Activated gamma-delta T cell (primary cell): ENCODE measurements at places on chromosomes 16 and 17.
A peak's percentile ranks its signal among the peaks of the same experiment; 100 is the strongest.

GRCh38 chr17:58605986-58606385 is 85.9 kb downstream of the TEX14 start:
- DNase-seq = no peak

DNA sequence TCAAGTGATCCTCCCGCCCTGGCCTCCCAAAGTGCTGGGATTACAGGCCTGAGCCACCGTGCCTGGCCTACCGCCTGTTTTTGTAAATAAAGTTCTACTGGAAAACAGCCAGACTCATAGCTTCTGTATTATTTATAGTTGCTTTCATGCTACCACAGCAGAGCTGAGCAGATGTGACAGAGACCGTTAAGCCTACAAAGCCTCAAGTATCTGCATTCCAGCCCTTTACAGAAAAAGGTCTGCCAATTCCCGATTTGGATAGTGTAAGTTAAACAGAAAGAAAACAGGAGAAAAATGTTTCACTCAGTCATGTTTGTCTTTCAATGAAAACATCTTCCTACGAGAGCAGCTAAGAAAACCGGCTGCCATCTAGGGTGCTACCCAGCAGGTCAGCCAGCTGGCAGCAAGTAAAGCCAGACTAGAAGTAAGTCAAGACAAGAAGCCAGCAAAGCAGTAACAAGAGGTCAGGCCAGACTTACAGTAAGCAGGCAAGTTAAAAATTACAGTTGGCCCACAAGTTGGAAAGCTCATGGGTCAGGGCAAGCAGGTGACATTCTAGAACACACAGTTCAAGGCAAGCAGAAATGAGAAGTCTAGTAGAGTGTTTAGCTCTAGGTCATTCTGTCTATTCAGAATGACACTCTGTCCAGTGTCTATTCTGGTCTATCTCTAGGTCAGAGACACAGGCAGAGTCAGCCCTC is 17.7 kb downstream of the NCBP3 start:
- DNase-seq = no peak

- DNase-seq = no peak
These were observed 645.3 kb downstream of the MAF start for GRCh38 chr16:78955206-78955605.

DNA sequence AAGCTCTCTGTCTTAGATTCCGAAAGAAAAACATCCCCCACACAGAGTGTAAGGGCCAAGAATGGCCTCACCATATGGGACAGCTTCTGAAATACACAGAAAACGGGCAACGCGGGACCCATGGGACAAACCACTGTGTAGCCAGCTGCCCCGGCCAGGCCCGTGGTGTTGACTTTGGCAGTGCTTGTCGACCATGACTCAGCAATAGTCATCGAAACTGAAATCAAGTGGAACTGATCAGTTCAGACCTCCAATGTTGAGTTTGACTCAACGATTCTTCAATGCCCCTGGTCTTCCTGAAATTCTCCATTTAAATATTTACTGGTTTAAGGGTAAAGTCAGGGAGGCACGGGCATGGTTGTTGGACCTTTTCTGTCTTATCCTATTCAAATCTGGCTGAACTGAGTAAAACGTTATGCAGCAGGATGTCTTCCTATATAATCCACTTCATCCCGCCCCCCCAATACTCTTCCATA is 27.5 kb downstream of the ZFHX3 start:
- DNase-seq = no peak

DNA sequence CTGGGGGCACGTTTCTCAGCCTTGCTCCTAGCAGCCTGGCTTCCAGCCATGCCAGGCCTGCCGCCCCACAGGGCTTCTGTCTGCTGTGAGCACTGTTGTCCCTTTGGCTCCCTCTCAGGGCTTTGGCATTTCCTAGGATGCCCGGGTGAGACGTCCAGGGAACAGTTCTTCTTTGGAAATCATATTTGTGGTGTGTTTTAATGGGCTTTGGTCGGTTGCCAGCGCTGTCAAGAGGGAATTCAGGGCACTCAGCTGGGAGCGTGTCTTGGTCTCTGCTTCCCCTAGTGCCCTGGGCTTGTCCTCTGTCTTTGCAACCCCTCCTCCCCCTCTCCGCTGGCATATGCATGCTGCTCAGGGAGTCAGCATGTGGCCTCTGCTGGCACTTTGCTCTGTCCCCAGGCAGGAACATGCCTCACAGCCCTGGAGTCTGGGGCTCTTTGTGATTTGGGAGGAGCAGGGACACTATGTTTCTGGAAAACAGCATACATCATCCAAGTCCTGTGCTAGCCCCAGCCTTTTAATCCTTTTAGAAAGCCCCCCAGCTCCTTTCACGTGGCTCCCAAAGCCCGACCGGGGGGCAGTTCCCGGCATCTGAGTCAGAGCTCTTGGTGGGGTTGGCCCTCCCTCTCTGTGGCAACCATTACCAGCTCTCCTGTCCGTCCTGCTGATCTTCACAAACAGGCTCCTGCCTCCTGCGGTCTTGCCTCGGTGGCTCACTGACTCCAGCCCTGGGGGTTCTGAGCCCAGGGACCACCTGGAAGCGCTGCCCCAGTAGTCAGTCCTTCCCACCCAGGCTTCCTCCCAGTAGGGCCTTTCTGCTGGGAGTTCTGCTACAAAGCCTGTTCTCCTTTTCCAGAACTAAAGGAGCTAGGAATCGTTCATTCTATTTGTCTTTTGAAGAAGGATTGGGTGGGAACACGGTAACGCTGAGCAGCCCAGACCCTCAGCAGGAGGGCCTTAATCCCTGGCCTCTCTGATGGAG is 26.7 kb downstream of the SAP30BP start:
- DNase-seq = no peak

GRCh38 chr16:83356266-83356665 is 451.5 kb upstream of the HSBP1 start:
- no peak for DNase-seq

GRCh38 chr17:32141258-32141657 is 1.0 kb upstream of the RHOT1 start:
- no peak for DNase-seq

DNA sequence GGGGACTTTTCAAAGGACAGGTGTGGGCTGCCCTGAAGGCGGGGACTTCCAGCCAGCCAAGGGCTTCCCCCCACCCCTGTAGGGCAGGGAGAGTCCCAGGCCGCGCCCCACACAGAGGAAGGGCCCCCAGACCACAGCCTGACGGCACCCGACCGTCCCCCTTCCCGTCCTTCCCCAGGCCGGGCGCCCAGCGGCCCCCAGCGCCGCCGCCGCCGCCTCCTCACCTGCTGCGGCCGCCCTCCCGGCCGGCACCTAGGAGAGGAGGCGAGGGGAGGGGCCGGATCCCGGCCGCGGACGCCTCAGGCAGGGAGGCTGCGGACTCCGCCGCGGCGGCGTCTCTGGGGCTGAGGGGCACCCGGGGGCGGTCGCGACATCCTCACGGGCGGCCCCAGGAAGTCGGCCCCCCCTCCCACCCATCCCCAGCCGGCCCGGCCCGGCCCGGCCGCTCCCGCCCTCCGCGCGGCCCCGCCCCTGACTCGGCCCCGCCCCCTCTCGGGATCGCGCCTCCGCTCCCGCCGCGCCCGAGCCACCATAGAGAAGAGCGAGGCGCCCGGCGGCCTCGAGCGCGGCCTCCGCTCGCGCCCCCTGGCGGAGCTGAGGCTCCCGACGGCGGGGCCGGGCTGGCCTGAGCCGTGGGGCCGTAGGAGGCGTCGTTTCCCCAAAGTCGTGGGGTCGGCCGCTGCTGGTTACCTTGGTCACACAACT is 25.5 kb upstream of the RFFL start:
- peak; percentile 87 for DNase-seq

GRCh38 chr17:79180358-79181005 is 105.9 kb downstream of the ENGASE start:
- DNase-seq = no peak

GRCh38 chr17:11644265-11645212 is 46.3 kb downstream of the DNAH9 start:
- no peak for DNase-seq

DNA sequence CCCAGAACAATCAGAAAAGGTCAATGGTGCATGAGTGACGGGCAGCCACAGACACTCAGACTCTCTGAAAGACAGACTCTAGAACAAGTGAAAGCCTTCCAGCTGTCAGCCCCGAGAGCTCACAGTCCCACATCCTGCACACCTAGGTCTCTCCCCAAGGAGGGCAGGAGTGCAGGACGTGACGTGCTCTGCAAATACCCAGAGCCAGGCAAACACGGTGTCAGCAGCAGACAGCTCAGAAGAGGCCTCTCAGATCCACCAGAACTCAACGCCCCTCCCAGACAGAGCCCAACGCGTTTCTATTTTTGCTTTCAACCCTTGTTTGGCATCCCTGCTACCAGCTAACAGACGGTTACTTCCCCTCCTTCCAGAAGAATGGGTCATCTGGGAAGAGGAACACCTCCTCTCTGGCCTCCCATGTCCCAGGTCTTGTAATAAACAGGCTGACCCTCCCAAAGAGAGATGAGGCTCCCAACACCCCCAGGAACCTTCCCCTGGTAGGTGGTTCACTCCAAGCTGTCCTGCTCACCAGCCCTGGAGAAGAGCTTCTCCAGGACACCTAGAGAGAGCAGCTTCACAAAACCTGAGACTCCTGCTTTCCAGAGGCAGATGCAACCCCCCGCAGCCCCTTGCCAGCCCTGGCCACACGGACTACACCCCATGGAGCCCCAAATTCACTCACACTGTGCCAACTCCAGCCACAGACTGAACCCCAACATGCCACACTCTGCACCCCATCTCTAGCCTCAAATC is 7.6 kb downstream of the PITPNM3 start:
- no peak for DNase-seq

GRCh38 chr17:65633146-65633881 is 71.9 kb upstream of the AXIN2 start:
- no peak for DNase-seq

DNA sequence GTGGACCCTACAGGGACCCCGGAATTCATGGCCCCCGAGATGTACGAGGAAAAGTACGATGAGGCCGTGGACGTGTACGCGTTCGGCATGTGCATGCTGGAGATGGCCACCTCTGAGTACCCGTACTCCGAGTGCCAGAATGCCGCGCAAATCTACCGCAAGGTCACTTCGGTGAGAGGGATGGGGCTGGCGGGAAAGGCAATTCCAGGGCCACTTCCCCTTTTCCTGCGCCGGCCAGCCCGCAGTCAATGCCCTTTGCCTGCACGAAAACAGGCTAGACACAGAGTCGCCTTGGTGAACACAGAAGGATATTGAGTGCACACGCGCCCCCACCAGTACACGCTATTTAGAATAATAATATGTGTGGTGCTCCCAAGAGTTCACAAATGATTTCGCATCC is 4.0 kb downstream of the WNK4 start:
- DNase-seq = no peak

- no peak for DNase-seq
These were observed 1.0 kb upstream of the GCSH start for GRCh38 chr16:81097230-81097629.

- DNase-seq = no peak
These were observed 528 bp downstream of the PRSS27 start for GRCh38 chr16:2719328-2720063.

GRCh38 chr17:59413014-59413766 is 81.7 kb downstream of the YPEL2 start:
- no peak for DNase-seq

DNA sequence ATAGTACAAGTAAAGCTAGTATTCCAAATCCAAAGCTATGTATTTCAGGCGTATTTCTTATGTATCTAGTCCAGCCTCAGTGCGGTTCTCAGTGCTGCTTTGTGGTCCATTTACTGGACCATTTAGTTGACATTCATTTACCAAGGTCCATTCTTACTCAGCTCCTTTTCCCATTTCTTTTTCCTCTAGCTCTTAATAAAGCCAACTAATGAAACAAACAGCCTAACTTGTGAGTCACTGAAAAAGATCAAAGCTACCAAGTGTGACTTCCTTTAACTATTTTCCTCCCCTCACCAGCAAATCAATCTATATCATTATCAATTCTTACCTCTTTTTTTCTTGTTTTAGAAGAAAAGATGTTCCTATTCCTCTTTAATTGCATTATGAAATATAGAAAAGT is 64.0 kb downstream of the CYB561 start:
- no peak for DNase-seq

GRCh38 chr16:17334096-17334495 is 136.7 kb downstream of the XYLT1 start:
- DNase-seq = no peak

GRCh38 chr16:2002406-2003230 is 7.0 kb downstream of the ZNF598 start:
- DNase-seq = no peak

DNA sequence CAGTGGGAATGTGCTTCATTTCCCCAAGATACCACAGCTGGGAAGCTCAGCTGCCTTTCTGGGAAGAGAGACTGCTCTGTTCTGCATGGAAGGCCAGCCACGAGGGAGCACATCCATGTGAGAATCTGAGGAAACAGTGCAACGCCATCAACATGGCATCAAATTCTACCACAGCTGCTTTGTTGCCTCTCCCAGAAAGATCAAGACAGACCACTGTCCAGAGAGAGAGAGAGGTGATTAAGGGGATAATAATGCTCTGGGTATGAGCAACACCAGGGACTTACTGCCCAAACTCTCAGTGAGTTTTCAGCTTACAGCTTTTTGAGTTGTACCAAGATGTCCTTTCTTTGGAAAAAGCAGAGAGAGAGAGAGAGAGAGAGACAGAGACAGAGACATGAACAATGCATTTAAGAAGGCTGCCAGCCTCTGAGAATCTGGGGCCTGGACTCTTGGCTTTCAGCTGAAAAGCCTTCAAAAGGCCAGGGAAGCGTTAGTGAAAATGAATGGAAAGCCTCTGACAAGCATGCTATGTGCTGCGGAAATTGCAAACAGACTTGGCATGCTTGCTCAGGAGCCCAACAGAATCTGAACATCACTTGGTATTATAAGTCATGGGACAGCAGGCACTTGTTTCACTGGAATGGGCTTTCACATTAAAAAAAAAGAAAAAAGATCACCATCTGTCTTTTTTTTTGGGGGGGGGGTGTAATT is 223.1 kb downstream of the MAP2K6 start:
- no peak for DNase-seq

GRCh38 chr16:66474750-66475199 is 47.7 kb downstream of the BEAN1 start:
- no peak for DNase-seq

GRCh38 chr16:56191835-56192634 is 746 bp downstream of the GNAO1 start:
- no peak for DNase-seq

DNA sequence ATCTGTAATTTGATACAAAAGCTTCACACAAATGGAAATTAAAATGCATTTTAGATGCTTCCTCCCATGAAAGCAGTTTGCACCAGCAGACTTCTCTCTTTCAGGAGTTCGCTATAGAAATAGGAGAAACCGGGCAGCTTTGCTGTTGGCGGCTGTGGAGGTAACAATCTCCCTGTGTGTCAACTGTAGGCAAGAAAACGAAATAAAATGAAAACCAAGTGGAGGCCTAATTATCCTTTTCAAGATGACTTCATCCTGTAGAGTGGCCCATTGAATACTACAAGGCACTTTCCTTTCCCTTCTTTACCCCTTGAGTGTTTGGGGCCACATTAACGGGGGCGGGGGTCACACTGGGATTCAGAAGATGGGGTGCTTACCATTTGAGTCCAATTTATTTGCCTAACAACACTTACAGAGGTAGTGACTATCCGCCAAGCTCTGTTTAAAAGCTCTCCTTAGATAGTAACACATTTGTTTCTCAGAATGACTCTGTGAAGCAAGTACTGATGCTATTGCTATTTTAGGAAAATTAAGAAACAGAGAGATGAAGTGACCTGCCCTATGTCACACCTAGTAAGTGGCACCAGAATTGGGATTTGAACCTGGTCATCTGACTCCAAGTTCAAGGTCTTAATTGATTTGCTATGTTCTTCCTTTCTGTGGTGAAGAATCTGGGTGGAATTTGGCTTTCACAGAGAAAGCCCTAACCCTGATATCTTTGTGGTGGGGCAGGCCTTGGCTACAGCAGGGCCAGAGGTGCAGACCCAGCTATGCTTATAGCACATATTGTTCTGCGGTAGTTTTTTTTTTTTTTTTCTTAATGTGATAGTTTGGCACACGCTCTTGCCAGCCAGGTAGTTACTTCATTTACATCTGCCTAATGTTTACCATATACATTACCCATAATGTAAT is 125.5 kb upstream of the MPHOSPH6 start:
- no peak for DNase-seq
